ENCODE measurements at places on chromosomes 2 and 18.

DNA sequence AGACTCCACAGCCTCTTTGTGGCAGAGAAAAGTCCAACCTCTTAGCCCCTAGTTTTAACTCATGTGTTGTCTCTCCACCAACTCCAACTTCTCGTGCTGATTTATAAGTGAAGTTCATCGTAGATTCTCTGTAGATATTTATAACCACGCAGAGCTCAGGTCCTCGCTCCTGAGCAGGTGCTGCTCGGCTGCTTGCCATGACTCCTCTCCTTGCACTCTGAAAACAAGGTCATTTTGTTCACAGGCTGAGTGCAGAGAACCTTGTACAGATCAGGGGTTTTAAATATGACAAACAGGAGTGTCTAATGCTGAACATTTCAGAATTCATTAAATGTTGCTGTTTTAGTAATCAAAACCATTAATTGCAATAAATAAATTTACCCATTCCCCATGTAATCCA lies 330.8 kb upstream of the GYPC start:
- no peak for DNase-seq

GRCh38 chr2:140589273-140589672 lies 1541.5 kb downstream of the LRP1B start:
- DNase-seq, result no peak

DNA sequence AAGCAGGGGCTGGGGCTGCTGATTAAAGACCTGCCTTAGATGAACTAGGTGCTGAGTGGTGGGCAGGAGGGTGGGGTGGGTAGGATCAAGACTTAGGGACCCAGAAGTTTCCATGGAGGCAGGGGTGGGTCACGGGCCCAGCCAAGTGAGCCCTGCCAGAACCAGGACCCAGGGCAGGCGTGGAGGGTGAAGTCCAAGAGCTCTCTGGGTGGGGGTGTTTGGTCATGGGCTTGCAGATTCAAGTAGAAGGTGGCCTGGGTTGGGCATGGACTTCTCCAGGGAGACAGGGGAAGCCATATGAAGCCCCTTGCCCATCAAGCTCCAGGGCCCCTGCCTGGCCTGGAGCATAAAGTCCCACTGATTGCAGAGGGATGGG lies 168.8 kb downstream of the SMAD7 start:
- peak; percentile 42 for DNase-seq

DNA sequence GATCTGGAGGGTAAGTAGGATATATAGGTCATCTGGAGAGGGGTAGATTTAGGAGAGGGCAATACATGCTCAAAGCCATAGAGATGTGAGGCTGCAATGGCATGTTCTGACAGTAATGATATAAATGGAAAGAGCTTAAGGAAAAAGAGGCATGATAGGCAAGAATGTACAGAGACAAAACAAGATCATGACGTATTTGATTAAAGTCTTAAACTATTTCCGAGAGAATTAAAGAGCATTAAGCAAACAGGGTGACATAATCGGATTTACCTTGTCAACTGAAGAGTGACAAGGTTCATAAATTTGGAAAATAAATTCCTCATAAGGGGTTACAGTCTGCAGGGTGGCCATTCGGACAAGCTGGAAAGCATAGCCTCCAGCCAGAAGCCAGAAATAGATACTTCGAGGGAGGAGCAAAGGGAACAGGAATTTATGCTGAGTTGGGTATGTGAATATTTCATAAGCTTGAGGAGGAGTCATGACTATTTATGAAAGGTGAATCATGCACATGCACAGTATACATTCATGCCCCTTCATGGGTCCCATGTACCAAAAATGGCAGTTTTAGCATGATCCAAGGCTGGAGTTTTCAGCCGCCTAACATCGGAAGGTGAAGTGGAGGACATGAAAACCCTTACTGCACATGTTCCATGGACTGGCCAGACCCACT lies 396.2 kb upstream of the VWC2L start:
- no peak for DNase-seq

DNA sequence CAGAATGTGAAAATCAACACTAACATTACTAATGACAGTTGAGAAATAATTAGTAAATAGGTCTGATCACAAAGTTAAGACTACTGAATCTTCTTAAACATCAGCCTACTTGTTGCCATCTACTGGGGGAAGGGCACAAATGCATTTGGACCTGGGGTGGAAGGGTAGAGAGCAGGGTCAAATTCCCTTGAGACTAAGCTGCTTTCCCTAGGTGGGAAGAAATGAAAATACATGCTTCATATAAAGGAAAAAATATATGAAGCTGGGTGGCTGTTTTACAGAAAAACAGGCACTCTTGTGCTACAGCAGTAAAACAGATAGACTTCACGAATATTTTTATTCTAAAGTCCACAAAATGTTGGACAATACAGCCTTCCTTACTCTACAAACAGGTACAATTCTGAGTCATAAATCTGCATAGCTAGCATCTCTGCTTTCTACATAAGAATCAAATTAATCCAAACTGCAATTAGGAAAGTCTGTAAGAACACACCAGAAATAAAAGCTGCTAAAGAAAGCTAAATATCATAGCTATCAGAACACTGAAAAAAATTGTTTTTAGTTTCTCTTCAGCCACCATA lies 10.9 kb downstream of the TRIP12 start:
- peak; percentile 30 for DNase-seq
